ENCODE measurements at places on chromosomes 1 and 21. TPM values are rescaled to one million over a fixed set of nuclear protein-coding genes. Genes with fewer than 3 reads are reported as not detected.

CACNA1S gene
- total RNA-seq = not detected

- DNase-seq = no peak
- no peak overlapping the region for H3K27ac ChIP-seq
- H3K4me1 ChIP-seq = no peaks in the 10 kb centered on the region
Observed at GRCh38 chr1:50097021-50097679, 11.6 kb upstream of the ELAVL4 start.

GRCh38 chr1:8382051-8382505, 64.2 kb downstream of the SLC45A1 start:
- DNase-seq = no peak
- no peak overlapping the region for H3K27ac ChIP-seq
- H3K4me1 ChIP-seq = peaks cover 18% of the 10 kb centered on the region
- H3K27me3 ChIP-seq = no peaks in the 10 kb centered on the region

DNA sequence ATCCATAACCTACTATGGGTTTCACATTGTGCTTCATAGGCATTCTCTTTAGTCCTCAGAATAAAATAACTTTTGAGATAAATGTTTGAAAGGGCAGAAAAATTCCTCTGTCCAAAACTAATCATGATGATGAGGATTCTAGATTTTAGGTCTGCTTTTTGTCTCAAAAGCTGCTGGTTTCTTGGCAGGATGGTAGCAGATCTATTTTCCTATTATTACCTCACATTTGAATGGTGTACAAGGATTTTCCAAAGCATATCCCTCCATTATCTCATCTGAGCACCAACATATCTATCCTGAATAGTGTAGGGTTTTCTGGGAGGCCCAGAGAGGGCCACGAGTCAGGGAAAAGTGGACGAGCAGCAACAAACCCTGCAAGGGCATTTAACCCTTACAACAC, 201.9 kb downstream of the PLPP3 start:
- no peak for DNase-seq
- H3K27ac ChIP-seq = no peak overlapping the region
- H3K36me3 ChIP-seq = no peaks in the 10 kb centered on the region
- no peak overlapping the region for H3K4me3 ChIP-seq
- peaks cover 31% of the 10 kb centered on the region for H3K4me1 ChIP-seq

- H3K36me3 ChIP-seq = no peaks in the 10 kb centered on the region
- H3K4me1 ChIP-seq = no peaks in the 10 kb centered on the region
- no peaks in the 10 kb centered on the region for H3K27me3 ChIP-seq
- no peak overlapping the region for H3K4me3 ChIP-seq
- H3K27ac ChIP-seq = no peak overlapping the region
Observed at GRCh38 chr21:41433566-41433965, 7.5 kb downstream of the MX1 start.

DNA sequence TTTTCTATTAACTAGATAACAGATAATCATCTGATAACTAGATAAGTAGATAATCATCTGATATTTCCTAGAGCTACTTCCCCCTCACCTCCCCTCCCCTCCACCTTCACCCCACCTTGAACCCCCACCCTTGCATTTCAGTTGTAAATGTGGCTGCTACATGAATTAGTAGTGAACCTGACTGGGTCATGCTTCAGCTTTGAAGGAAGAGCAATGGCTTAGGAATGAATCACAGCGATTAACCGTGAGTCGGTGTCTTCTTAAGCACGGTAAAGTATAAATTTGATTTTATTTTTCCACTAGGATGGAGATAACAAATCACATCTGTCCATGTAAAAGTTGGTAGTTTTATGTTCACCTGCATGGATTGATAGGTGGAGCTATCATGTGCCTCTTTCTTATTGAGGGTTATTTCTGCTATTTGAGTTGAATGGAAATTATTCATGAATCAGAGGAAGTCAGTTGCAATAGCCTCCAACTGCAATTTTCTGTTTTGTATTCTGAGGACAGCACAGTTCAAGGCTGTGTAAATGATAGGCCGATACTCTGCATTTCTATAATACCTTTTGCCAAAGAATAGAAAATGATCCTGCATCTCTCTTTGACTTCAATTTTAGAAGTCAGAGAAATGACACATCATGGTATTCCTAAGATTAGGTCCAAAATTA, 235.0 kb downstream of the PTGER3 start:
- H3K27me3 ChIP-seq = no peaks in the 10 kb centered on the region
- H3K27ac ChIP-seq = no peak overlapping the region
- H3K4me1 ChIP-seq = no peaks in the 10 kb centered on the region

DNA sequence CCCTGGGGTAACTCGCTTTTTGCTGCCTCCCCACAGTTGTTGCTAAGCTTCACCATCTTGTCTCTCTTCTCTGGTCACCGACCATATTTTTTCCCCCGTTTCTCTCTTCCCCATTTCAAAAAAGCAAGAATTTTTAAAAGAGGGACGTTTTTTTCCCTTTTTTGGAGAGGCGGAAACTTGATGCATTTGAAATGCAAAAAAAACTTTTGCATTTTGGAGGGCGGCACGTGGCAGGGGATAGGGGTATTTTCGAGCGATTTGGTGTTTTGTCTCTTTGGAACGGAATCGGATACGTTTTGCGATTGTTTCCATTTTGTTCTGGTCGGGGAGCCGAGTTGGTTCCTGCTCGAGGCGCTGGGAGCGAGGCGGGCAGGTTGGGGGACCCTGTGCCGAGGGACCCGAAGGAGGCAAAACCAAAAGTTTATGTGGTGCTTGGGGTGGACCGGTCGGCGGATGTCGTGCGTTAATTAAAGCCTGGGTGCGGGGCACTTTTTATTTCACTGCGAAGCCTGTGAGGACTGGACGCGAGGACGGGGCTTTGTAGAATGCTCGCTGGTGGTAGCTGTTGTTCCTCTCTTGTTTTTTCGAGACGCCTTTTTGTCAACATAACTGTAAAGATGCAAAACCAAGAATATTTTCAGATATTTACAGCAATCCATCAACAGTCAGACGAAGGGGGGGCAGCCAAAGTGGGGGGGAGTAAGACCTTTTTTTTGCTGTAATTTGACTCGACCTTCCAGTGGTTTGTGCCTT, 884 bp downstream of the H3-3A start:
- H3K27ac ChIP-seq = peak overlapping the region; percentile 99
- DNase-seq = peak; percentile 18
- peaks cover 31% of the 10 kb centered on the region for H3K36me3 ChIP-seq
- peak overlapping the region; percentile 97 for H3K4me3 ChIP-seq

GRCh38 chr1:161307230-161307768, 2.5 kb downstream of the MPZ start:
- H3K36me3 ChIP-seq = no peaks in the 10 kb centered on the region
- peak; percentile 54 for DNase-seq
- H3K27me3 ChIP-seq = no peaks in the 10 kb centered on the region
- peak overlapping the region; percentile 44 for H3K4me3 ChIP-seq
- peak overlapping the region; percentile 31 for H3K27ac ChIP-seq
- peaks cover 80% of the 10 kb centered on the region for H3K4me1 ChIP-seq

GRCh38 chr1:32864375-32865019, 6.2 kb downstream of the FNDC5 start:
- DNase-seq = no peak
- H3K36me3 ChIP-seq = no peaks in the 10 kb centered on the region
- no peak overlapping the region for H3K4me3 ChIP-seq
- H3K4me1 ChIP-seq = peaks cover 3% of the 10 kb centered on the region
- H3K27me3 ChIP-seq = no peaks in the 10 kb centered on the region
- H3K27ac ChIP-seq = no peak overlapping the region

DNA sequence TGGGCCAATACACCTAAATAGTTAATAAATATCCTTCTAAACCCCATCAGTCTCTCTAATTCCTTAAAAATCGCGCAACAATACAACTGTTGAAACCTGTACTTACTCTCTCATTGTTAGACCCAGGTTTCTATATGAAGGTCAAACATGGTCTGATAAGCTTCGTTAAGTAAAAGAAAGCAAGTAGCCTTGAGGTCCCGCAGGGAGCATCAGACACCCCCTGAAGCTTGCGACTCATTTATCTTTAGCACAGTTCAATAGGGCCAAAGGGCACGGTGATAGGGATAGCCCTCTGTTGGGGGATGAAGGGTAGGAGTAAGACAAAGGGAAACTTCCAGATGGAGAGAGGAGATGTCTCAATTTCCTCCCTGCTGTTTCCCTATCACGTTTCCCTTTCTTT, 27.3 kb upstream of the THEM4 start:
- H3K4me3 ChIP-seq = no peak overlapping the region
- H3K27ac ChIP-seq = no peak overlapping the region
- DNase-seq = peak; percentile 2
- no peaks in the 10 kb centered on the region for H3K27me3 ChIP-seq
- H3K4me1 ChIP-seq = peaks cover 12% of the 10 kb centered on the region
- H3K36me3 ChIP-seq = no peaks in the 10 kb centered on the region
